Pancreas (tissue), 10 donors: ENCODE measurements at places on chromosomes 16 and 17. TPM values are rescaled to one million over a fixed set of nuclear protein-coding genes. Genes with fewer than 3 reads are reported as not detected.

Gene TMEM219
- total RNA-seq = 58.3 TPM

Gene LGALS9C
- total RNA-seq = not detected

Gene KRTAP2-3
- total RNA-seq = not detected

Gene HS3ST4
- 0.05 TPM for total RNA-seq

Gene TMC7
- 0.20 TPM for total RNA-seq

Gene KRTAP3-2
- not detected for total RNA-seq

Gene PRPF8
- total RNA-seq = 129 TPM
